ENCODE measurements at places on chromosomes 2 and 18.
A peak's percentile ranks its signal among the peaks of the same experiment; 100 is the strongest.

DNA sequence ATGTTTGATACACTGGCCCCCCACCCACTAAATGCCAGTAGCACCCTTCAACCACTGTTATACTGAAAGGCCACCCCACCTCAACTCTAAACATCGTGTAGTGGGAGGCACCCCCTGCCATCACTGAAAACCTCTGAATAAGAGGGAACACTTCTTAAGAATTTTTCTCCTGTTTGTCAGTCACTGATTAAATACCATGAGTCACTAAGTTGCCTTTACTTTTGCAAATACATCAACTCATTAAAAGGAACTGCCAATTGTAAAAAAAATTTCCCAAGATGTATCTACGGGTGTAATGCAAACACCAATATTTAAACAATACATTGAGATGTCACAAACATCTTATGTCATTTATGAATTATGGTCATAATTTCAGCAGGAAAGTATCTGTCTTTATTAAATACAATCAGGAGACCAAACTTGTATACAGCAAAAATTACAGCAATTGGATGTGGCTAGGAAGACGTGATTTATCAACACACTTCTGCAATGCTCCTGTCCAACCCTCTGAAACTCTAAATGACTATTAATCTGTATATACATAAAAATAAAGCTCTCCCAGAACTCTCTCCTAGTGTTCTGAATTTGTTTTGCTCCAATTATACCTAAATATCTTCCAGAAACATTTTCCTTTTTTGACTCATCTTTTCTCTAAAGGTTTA, 144.1 kb upstream of the STK17B start:
- no peak for DNase-seq

DNA sequence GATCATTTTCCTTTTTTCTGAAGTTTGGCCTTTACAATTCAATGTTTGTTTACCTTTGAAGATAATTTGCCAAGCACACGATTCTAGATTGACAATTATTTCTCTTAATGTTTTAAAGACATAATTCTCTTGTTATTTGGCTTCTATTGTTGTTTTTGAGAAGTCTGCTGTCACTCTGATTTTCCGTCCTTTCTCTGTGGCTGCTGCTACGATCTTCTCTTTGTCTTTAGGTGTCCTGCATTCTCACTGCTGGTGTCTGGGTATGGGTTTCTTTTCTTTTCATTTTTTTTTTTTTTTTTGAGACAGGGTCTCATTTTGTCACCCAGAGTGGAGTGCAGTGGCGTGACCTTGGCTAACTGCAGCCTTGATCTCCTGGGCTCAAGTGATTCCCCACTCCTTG, 15.1 kb upstream of the FAM228A start:
- no peak for DNase-seq

DNA sequence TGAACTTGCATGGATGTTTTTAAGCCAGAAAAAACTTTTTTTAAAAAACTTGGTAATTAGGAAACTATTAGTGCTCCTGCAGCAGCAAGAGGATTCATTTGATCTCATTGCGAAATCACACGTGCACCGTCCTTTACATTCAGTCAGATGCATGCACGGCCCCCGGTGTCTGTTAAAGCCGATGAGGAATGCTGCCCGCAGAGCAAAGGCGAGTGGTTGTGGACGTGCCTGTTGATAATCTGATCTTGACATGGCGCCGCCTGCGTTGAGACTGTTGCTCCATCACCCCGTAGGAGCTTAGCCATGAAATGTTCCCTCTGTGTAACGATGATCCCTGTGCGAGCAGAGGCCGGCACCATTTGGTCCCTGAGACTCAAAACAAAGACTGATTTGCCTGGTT, 300.0 kb downstream of the GBX2 start:
- no peak for DNase-seq

- DNase-seq, result no peak
Observed at GRCh38 chr18:41395695-41396094, 559.3 kb upstream of the PIK3C3 start.

GRCh38 chr18:8081872-8082553, 514.9 kb downstream of the PTPRM start:
- DNase-seq, result no peak

DNA sequence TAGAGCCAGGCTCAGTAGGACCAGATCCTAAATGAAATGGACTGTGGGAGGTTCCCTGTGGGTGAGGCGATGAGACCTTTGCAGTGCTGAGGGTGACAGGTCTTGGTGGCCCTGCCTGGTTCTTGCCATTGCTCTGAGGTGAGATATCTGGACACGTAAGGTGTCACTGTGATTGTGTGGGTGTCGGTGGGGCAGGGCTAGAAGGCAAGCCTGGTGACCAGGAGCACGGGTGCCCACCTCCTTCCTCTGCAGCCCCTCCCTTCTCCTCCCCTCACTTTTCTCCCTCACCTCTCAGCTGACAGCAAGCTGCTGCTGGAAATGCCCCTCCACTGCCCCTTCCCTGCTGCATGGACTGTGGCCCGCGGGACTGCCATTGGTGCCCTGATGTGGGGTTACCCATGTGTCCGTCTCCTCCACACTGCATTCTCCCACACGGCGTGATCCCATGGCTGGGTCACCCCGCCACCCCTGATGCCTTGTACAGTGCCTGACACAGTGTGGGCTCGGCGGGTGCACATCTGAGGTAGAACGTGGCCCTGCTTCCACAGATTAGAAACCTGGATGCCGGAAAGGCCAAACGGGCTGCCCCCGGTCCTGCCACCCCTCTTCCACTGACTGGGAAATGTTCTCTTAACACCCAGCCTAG, 55.6 kb upstream of the FOSL2 start:
- no peak for DNase-seq

GRCh38 chr2:127658641-127659407, 12.9 kb downstream of the GPR17 start:
- no peak for DNase-seq

DNA sequence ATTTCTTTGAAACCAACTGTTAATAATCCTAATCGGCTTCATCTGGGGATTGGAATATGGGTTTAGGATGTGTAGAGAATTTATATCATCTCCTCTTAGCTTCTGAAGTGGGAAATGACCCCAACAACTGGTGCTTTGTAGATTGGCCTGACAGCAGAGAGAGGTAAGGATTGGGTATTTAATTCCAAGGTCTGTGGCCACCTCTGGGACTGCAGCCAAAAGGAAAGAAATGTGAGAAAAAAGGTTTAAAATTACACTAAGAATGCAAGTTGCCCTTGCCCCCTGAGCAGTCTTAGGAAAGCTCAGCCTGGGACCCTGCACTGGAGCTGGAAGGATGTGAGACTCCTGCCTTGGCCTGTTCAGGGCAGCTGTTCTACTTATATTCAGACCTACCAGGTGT, 157.1 kb downstream of the FTCDNL1 start:
- DNase-seq, result no peak

DNA sequence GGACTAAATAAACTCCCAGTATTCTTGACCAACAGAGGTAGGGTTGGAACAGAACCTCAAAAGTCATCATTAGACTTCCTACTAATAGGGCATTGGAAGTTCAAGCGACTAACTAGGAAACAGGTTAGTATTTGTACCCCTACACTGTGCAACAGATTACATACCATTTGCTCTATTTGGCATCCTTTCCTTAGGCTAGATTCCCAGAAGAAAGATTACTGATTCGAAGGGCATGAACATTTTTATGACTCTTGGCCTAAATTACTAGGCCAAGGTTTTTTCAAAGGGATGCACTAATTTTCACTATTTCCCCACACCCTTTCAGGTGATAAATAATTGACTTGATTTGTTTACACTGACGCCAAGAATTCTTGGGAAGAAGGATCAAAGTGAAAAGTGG, 104.8 kb upstream of the CYP1B1 start:
- DNase-seq, result no peak

DNA sequence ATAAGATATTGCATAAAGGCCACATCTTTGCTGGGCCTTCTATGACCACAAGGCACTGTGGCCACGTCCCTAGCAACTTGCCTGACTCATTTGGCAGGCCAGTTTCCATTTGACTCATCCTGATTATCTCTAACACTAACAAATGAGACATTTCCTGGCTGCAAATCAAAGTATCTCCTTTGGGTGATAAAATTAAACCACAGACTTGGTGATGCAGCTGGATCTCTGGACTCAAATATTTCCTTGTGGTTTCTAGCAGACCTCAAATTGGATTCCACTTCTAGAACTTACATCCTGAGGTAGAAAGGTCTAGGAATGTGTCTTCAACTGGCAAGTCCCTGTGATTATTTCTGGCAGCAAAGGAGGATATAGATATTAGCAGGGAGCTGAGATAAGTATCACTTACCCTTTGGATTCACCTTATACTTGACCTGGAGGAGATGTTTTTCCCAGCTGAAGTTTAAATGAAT, 167.9 kb upstream of the NXPH2 start:
- no peak for DNase-seq

DNA sequence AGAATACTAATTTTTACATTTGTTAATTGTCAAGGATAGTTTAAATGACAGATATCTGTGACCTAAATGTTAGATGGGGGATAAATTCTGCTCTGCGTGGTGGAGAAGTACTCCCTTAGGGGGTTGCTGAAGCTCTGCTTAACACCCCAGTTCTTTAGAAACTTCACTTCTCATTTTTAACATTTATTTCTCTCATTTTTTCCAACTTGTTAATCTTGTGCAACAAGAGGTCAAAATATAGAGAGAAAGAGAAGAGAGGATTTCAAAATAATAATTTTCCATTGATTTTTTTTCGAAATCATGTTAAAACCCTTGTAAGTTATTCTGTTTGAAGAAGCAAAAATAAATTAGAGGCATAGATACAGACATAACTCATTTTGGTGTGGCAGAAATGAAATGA, 61.3 kb upstream of the SLC8A1 start:
- DNase-seq, result no peak

- DNase-seq, result no peak
Observed at GRCh38 chr2:170815746-170816503, 762 bp upstream of the GAD1 start.

DNA sequence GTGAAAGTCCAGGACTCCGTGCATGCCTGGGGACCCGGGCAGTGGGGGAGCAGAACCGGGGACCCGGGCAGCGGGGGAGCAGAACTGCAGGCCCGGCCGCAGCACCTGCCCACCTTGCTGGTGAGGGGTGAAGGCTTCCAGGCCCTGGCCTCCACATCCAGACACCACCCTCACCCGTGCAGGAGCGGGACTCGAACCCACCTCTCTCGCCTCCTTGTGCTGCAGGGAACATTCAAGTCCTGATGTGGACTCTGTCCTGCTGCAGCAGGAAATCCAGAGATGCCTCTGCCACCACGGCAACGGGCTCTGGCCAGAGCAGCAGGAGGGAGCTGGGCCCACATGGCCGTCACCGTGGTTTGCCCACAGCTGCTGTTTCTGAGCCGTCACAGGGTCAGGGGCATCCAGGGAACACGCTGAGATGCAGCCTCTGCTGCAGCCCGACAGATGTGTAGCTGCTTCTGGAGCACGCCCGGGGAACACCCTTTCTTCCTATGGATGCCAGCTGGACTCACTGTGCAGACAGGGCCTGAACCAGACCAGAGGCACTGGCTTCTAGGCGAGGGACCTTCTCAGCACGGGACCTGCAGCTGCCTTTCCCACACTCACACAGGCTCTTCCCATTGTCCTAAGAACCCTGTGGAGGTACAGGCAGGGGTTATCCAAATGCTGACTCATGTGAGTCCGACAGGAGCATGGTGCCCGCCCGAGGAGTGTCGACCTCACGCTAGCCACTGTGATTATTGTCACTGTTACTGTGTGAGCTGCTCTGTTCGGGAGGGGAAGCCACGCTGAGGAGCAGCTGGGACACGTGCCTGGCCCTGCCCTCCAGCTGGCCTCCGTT, 89.2 kb upstream of the CTDP1 start:
- DNase-seq, result no peak

DNA sequence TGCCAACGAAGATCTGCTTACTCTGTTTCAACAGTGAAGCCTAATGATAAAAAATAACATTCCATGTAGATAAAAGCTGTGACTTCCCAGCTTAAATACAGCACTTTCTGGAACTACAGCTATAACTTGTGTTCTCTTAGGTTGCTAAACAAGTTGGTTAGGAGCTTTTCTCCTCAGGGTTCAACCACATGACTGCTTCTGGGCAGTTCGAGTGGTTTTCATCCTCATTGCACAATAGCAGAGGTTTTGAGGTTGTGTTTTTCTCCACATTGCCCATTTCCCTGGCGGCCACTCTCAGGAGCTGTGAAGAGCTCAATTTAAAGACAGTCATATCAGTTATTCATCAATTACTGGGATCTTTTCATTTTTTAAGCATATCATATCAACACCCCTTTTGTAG, 102.2 kb upstream of the CYP1B1 start:
- DNase-seq, result no peak

- peak; percentile 18 for DNase-seq
Observed at GRCh38 chr18:46481048-46481846, 175.8 kb downstream of the LOXHD1 start.

DNA sequence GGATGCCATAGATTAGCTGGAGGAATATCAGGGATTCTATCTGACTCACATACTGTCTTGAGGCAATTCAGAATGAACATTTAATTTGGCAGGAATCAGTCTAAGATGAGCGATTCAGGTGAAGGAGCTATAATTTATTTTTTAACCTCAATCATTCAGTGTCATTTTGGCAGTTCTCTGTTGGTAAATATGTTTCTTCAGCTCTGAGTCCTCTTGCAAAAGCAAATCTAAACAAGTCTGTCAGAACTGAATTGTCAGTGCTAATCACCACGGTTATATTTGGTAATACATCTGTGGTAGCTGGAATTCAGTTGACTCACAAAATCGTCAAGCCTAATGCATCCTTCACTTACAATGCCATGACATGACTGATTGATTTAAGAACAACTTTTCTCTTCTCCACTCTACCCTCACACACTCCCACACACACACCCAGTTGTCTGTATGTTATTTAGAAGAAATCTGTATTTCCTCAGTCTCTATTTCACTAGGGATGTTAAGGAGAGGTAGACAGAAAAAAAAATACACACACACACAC, 516.6 kb upstream of the NXPH2 start:
- DNase-seq, result no peak

DNA sequence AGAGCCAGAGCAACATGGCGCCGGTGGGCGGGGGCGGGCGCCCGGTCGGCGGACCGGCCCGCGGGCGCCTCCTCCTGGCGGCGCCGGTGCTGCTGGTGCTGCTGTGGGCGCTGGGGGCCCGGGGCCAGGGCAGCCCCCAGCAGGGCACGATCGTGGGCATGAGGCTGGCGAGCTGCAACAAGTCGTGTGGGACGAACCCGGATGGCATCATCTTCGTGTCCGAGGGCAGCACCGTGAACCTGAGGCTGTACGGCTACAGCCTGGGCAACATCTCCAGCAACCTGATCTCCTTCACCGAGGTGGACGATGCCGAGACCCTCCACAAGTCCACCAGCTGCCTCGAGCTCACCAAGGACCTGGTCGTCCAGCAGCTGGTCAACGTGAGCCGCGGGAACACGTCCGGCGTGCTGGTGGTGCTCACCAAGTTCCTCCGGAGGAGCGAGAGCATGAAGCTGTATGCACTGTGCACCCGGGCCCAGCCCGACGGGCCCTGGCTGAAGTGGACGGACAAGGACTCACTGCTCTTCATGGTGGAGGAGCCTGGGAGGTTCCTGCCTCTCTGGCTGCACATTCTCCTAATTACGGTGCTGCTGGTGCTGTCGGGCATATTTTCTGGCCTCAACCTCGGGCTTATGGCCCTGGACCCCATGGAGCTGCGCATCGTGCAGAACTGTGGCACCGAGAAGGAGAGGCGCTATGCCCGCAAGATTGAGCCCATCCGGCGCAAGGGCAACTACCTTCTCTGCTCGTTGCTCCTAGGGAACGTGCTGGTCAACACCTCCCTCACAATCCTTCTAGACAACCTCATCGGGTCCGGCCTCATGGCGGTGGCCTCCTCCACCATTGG, 507 bp downstream of the CNNM4 start:
- DNase-seq, result no peak

Measured in activated CD4-positive, CD25-positive, alpha-beta regulatory T cell treated with anti-CD3 and anti-CD28 coated beads, Interleukin-2, amount 50 U/mL, for 16 hours (primary cell).